ENCODE measurements at places on chromosomes 12 and 14.

DNA sequence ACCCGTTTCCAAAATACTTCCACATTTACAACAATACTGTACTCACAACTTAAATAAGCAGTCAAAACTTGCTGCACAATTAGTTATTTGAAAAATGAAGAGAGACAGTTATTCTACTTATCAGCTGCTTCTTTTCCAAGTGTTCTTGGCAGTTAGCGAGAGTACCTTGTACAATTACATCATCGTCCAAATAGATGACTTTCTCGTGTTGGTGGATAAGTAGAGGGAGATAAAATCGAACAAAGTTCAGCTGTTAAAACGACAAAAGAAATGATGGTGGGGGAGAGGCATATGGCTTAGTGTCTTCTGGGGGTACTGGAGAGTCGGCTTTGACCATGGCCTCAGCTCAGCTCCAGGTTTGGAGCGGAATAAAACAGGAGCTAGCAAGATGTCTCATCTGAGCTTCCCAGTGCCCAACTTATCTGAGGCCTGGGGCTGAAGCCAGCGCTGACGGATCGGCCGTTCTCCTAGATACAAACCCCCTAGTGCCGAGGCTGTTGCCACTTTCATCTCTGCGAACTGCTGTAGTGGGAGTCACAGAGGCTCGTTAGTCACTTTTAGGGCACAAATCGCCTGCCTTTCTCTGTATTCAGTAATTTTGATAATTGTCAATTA, 31.7 kb downstream of the TDG start:
- DNase-seq: no peak

- DNase-seq: no peak
Measured at GRCh38 chr14:74658535-74659131, 46.6 kb upstream of the LTBP2 start.

GRCh38 chr14:34536951-34537676, 2.4 kb downstream of the EAPP start:
- DNase-seq: no peak

DNA sequence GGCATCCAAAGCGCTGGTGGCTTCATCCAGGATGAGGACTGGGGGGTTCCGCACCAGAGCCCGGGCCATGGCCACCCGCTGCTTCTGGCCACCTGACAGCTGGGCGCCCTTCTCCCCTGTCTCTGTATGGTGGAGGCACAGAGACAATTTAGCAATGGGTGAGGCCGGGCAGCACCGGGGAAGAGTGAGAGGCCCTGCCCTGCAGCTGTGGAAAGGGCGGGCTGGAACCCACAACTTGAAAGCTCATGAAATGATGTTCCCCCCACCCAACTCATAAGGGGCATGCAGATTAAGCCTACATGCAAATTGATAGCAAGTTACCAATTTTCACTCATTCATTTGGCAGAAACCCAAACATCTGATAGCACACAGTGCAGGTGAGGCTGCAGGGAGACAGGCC, 34.1 kb downstream of the ABCB9 start:
- no peak for DNase-seq

- DNase-seq: no peak
Measured at GRCh38 chr14:63179383-63179782, 24.9 kb upstream of the RHOJ start.

DNA sequence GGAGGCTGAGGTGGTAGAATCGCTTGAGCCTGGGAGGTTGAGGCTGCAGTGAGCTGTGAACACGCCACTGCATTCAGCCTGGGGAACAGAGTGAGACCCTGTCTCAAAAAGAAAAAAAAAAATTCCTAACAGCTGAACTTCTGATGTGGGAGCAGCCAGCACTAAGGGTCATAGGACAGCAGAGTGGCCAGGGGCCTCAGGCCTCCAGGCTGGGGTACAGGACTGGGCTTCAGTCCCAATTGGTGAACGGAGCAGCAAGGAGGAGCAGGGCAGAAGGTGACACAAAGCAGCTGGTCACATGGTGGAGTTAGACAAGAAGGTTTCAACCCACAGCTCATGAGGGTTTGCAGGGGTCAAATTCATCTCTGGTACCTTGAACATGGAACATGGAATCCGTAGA, 40.8 kb upstream of the NRXN3 start:
- no peak for DNase-seq

GRCh38 chr12:20629414-20630156, 65.5 kb upstream of the SLCO1C1 start:
- DNase-seq: peak; percentile 43

- no peak for DNase-seq
Measured at GRCh38 chr12:43206396-43206795, 345.6 kb downstream of the ADAMTS20 start.

DNA sequence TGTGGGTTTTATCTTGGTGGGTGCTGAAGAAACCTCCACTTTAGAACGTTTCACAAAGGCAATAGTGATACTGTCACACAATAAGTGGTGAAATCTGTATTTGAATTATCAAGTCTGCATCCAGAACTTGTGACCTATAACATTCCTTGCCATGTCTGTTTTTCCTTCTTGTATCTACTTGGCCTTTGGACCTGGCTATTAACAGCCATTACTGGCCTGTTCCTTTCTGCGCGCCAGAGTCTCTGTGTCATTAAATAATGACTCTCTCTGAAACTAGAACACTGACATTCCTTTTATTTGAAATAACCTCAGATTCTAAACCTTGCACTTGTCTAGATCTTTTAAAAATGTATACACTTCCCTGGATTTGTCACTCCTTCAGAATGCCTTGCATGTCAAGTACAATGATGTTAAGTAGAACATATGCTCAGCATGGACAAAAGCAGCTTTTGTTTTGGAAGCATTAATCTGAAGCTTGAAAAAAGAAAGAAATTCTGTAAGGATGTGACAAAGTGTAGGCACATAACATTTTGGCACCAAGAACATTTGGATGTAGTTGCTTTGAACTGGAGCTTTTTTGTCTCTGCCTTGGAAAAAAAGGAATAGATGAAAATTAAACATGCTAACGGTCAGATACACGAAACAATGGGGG, 95.5 kb upstream of the RPL10L start:
- no peak for DNase-seq

GRCh38 chr12:94972795-94973194, 30.7 kb downstream of the NDUFA12 start:
- no peak for DNase-seq

DNA sequence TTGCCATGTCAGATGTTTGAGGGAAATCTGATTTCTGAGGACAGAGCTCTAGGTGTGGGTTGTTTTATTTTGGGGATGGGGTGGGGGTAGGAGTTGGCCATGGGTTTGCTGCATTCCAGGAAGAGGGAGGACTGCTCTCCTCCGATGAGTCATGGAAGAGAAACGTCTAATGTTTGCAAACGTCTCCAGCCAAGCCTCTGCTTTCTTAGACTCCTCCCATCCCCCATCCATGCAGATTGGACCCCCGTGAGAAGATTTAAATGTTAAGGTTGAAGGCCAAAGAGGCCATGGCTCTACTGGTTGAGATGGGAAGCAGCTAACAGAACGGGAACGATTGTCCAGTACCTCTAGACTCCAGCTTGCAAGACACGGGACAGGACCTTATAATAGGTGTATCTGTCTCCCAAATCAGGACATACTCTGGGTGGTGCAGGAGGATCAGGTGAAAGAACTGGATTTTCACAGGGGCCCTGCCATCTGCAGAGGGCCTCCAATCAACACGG, 11.4 kb upstream of the ATP2A2 start:
- DNase-seq: no peak

DNA sequence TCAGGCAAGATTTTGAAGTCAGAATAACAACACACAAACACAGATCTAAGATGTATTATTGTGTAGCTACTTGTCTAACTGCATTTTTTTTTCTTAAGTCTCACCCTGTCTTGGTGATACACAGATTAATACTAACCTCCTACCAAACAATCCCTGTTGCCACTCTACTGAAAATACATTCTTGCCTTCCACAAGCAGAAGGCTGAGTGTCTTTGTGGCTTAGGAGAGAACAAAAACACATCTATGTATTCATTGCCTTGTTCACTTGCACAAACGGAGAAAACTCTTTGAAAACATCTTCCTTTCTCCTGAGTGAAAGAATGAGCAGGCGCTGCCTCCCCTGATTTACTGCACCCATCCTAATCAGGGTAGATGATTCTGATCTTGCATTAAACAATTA, 642.2 kb downstream of the DIO2 start:
- DNase-seq: no peak

GRCh38 chr12:132144810-132145168, 532 bp downstream of the NOC4L start:
- no peak for DNase-seq

DNA sequence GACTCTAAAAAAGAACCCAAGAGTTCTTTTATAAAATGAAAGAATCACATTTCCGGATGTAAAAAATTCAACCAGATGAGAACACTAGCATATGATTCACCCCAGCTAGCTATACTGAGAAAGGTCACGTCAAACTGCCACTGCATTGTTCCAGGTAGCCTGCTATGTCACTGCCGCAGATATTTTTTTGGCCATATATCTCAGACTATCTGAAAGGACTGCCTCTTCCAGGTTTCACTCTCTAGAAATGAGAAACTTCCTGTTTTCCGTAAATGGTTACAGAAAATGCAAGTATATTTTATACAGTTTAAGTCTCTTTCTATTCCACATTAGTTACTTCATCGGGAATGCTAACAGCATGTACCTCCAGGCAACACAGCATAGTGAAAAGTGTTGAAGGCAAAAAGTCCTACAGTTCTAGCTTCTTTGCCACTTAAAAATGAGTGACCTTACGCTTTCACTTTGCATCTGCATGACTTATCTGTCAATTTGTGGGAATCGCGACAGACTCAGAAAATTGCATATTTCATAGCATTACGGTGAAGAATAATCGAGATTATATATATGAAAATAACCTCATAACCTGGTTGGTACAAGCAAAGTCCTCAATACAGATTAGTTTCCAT, 105.2 kb downstream of the MED13L start:
- no peak for DNase-seq

DNA sequence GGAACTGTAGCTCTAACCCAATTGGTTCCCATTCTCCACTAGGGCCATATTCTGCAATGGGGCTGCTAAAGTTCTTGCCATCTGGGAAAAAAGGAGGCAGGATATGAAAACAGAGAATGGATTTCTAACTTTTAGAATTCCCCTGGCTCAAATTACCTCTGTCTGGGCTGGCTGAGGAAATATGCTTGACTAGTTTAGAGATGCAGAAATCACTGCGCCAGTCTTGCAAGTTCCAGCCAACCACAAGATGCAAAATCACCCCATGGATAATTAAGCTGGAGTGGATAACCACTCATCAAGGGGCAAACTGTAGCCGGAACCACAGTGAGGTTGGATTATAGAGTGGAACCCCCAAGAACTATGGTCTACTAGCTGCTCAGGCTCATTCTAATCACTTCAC, 126.3 kb downstream of the RALGAPA1 start:
- no peak for DNase-seq

- DNase-seq: peak; percentile 55
Measured at GRCh38 chr14:89134640-89135039, 282.4 kb downstream of the FOXN3 start.

GRCh38 chr12:26100666-26101349, 24.0 kb downstream of the BHLHE41 start:
- DNase-seq: no peak
